Activated CD4-positive, alpha-beta T cell treated with anti-CD3 and anti-CD28 coated beads, Interleukin-2, amount 50 U/mL, for 24 hours (primary cell): ENCODE measurements at places on chromosomes 13 and 19.

GRCh38 chr19:8615813-8616596, 5.5 kb upstream of the ADAMTS10 start:
- peak; percentile 40 for DNase-seq

DNA sequence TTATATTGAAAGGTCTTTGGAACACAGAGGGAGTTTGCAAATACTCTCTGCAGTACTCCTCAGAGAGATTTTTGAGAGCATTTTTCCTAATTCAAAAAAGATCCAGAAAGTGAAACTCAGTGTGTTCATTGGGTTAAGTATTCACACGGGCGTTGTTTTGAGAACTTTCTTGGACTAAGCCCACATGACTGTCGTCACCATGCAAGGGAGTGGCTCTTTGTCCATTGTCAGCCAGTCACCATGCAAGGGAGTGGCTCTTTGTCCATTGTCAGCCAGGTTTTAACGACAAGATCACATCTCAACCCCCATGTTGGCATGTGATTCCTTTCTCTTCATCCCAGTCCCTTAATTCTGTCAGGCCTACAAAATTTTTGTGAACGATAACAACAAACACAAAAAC, 81.2 kb upstream of the STK24 start:
- DNase-seq, result no peak

DNA sequence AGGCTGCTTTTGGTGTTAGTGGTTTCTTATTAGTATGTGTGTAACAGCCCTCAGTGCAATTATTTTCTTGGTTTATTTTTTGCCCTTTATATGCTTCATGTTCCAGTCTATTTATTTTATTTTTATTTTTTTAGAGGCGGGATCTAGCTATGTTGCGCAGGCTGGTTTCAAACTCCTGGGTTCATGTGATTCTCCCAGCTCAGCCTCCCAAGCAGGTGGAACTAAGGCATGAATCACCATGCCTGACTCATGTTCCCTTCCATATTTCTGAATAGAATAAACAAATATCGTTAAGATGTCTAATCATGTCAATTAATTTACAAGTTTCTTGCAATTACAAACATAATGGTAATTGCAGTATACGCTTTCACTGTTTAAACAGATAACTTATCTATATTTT, 11.7 kb downstream of the SKA3 start:
- no peak for DNase-seq

DNA sequence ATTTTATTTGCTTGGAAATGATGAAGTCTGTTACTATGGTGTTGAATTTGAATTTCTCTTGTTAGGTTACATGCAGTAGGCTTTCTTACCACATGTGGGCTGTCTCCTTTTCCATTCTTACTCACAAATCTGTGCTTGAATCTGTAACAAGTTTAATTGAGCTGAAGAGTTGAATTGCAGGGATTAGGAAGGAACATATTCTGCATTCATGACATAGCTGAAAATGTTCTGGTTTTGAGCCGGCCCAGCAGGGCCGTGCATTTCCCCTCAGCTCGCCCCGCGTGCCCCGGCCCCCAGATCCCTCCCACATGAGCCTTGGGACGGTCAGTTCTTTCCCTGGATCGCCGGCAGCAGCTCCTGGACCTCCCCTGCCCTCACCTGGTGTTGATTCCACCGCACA, 28.1 kb downstream of the TFDP1 start:
- DNase-seq, result no peak

DNA sequence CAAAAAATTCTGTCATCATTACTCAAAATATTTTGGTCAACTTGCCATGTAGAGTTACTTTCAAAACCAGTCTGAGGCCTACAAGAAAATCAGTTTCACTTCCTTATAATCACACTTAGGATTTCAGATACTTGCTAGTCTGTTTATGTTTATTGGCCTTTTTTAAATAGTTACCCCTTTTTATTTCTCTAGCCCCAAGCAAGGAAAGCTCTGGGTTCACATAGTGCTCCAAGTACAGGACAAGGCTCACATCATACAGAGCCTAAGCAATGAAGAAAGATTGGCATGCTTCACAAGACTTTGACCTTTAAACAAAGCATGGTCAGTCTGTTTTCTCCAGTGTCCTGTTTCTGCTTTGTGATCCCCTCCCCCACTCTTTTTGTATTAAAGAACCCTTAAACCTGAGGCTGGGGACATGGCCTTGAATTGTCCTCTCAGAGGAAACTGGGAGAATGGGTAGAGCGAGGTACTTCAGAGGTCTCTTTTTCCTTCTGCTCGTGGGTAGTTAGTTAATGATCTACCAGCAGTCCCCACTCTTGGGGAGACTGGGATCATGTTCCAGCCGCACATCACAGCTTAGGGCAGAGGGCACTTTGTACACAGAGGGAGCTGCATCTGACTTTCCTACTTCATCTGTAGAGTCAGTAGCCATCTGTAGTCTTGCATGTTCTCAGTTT, 30.7 kb downstream of the CEACAM1 start:
- DNase-seq, result no peak

DNA sequence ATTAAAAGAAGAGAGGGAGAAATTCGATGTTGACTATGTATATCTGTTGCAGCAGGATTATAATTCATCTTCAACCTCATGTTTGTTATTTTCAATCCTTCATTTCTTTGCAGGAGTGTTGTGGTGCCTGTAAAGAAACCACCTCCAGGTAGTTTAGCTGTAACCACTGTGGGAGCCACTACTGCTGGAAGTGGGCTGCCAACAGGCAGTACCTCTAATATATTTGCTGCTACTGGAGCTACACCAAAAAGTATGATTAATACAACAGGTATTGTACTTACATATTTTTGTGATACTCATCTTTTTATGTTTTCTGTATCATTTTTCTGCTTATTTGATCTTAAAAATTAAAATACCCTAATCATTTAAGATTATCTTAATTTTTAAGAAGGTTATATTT, 266.5 kb downstream of the NBEA start:
- DNase-seq, result no peak

- no peak for DNase-seq
Observed at GRCh38 chr19:38928391-38929001, 2.1 kb downstream of the SARS2 start.

- no peak for DNase-seq
Observed at GRCh38 chr13:37531049-37531448, 67.5 kb downstream of the POSTN start.

- no peak for DNase-seq
Observed at GRCh38 chr19:2546128-2547032, 70.5 kb downstream of the GADD45B start.
